ENCODE measurements at places on chromosomes 3 and 15. TPM values are rescaled to one million over a fixed set of nuclear protein-coding genes. Genes with fewer than 3 reads are reported as not detected.

GOLGA8H gene
- total RNA-seq, result not detected

XCR1 gene
- not detected for total RNA-seq

NMNAT3 gene
- 0.55 TPM for total RNA-seq

CCR3 gene
- 0.37 TPM for total RNA-seq

CPNE9 gene
- not detected for total RNA-seq

DZIP1L gene
- not detected for total RNA-seq

RBP2 gene
- not detected for total RNA-seq

NGLY1 gene
- 64.3 TPM for total RNA-seq

CCDC66 gene
- 26.2 TPM for total RNA-seq

DTX3L gene
- 127 TPM for total RNA-seq

CISH gene
- 394 TPM for total RNA-seq

CCR5 gene
- total RNA-seq, result 38.8 TPM

FRMD5 gene
- not detected for total RNA-seq

FOXB1 gene
- 0.50 TPM for total RNA-seq

AQP9 gene
- total RNA-seq, result not detected

ALDH1A3 gene
- not detected for total RNA-seq

CPLX3 gene
- total RNA-seq, result not detected
